ENCODE measurements at places on chromosomes 12 and 14. TPM values are rescaled to one million over a fixed set of nuclear protein-coding genes. Genes with fewer than 3 reads are reported as not detected.

Gene TAS2R43
- 1.9 TPM for total RNA-seq

Gene EIF2B1
- 91.4 TPM for total RNA-seq

- ATAC-seq = peak; percentile 31
These were observed 87.0 kb upstream of the VRK1 start for GRCh38 chr14:96710060-96710666.

- no peak for ATAC-seq
These were observed 8.2 kb upstream of the PPP1CC start for GRCh38 chr12:110750784-110751461.

DNA sequence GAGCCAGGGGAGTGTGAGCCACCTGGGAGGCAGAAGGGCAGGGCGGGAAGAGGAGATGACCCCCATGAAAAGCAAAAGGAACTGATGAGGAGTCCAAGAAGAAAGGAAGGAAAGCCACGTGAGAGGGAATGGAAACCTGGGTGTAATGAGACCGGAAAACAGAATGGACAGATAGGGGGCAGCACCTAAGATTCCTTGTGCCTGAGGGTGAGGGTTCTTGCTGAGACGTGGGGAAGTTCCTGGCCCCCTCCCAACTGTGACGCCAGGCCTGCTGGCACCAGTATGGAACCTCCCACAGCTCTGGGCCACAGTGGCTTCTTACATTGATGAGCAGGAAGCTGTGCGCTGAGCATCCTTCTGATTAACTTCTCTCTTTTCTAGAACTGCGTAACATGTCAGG lies 30.8 kb downstream of the TTC7B start:
- ATAC-seq = no peak

DNA sequence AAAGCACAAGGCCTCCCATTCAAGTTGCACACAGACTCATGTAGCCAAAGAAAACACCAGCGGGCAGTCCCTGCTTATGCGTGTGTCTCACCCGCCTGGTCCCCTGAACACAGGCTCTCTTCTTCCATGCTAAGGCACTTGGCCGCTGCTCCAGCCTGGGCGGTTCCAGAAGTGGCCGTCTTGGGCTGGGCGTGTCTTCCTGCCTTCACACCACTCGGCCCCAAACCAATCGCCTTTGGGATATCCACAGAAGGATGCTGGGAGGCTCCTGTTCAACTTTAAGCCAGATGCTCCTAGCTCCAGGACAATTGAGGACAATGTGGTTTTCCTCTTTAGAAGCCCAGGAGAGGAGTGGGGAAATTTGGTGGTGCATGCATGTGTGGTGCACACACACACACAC lies 2.2 kb downstream of the SCARB1 start:
- ATAC-seq = no peak

Gene SPIC
- total RNA-seq = not detected

DNA sequence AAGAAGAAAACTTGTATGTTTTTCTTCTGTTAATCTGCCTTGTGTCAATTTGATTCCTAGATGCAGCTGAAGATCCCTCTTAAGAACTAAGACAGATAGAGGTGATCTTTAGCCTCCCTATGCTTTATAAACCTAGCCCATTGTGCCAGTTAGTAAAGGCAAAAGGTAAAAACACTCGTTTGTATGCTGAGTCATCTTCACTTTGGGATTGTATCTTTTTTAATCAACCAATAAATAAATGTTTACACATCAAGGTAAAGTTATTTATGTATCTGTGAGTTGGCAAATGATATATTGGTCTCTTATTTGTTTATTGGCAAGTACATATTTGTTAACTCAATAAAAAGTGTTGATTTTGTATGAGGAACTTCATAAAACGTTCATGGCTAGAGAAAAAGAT lies 165.9 kb upstream of the AMIGO2 start:
- no peak for ATAC-seq

GRCh38 chr14:103653805-103654204 lies 24.8 kb downstream of the KLC1 start:
- no peak for ATAC-seq

- ATAC-seq = peak; percentile 38
These were observed 1.1 kb upstream of the ARG2 start for GRCh38 chr14:67618617-67619063.

Gene LPAR5
- 3.1 TPM for total RNA-seq

Gene CIDEB
- total RNA-seq = 14.9 TPM

DNA sequence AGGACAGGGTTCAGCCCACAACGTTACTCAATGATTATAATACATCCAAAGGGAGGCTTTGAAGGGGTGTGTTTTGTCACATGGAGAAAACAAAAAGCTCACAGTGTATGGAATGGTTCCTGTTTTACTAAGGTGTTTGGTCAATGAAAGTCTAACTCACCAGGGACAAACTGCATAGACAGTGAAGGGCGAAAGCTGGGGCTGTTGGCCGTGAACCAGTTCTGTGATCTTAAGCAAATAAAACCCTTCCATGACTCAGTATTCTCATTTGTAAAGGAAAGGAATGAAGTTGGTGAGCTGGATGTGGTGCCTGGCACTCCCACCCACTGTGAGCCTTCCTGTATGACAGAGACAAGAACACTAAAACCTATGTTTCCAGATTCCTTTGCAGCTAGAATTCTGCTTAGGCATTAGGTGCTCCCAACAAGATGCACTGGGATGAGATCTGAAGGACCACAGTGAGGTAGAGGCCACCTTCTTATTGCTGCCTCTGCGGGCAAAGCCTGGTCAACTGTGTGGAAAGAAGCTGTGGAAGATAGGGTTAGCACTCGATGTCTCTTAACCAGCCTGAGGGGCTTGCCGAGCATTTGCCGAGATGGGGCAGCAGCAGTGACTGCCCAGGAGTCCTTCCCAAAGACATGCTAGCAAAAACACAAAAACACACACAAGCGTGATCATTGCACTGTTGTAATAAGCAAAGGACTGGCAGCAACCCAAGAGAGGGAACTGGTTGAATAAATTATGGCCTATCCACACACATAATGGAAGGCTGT lies 48.5 kb downstream of the VCPKMT start:
- peak; percentile 40 for ATAC-seq

GRCh38 chr12:116365606-116366455 lies 88.3 kb upstream of the MED13L start:
- no peak for ATAC-seq

DNA sequence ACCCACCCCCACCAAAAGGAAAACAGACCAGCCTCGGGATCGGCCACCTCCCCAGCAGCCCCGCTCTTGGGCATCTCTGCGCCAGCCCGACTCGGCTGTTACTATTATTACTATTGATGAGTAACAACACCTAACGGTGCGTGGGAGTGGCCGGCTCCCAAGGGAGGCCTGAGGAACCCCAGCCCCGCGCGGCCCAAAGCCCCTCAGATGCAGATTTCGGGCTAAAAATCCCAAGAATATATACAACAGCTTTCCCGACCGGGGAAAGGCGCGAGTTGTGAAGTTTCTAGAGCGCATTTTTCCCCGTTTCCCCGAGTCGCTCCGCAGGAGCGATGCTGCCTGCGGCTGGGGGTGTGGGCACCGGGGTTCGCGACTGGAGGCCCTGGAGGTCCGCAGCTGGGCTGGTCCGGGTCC lies 565 bp downstream of the NT5DC3 start:
- peak; percentile 54 for ATAC-seq

DNA sequence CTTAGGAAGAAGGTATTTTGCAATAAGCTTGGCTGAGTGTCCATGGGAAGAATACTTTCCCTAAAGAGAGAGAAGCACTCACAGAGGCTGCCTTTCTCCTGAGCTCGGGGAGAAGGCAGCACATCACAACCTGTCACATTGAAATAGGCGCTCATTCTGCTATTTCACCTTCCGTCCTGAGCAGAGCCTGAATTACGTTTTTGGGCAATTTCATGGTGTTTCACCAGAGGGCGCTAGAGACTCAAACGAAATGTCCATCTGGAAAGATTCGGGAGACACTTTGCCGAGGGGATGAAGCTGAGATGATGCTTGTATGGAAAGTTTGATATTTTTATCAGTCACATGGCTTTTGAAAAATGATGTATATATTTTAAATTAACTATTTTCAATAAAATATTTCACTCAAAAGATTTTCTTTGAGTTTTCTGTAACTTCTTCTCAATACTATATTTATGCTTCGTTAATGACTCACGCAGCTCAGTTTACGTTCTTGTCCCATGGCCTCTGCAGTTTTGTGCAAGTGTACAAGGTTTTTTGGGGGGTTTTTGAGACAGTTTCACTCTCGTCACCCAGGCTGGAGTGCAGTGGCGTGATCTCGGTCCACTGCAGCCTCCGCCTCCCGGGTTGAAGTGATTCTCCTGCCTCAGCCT lies 17.4 kb upstream of the B4GALNT3 start:
- ATAC-seq = no peak

Gene PTMS
- total RNA-seq = 71.3 TPM

GRCh38 chr14:51807356-51807755 lies 53.1 kb upstream of the GNG2 start:
- ATAC-seq = no peak

Gene MED13L
- 56.2 TPM for total RNA-seq

All from activated T-helper 17 cell treated with anti-CD3 and anti-CD28 coated beads, Interleukin-2, amount 50 U/mL, for 72 hours (primary cell).